SK-N-DZ (cell line): ENCODE measurements at places on chromosomes 6 and 20.

GRCh38 chr6:56637640-56638039 is 5.0 kb downstream of the DST start:
- peak; percentile 65 for DNase-seq

DNA sequence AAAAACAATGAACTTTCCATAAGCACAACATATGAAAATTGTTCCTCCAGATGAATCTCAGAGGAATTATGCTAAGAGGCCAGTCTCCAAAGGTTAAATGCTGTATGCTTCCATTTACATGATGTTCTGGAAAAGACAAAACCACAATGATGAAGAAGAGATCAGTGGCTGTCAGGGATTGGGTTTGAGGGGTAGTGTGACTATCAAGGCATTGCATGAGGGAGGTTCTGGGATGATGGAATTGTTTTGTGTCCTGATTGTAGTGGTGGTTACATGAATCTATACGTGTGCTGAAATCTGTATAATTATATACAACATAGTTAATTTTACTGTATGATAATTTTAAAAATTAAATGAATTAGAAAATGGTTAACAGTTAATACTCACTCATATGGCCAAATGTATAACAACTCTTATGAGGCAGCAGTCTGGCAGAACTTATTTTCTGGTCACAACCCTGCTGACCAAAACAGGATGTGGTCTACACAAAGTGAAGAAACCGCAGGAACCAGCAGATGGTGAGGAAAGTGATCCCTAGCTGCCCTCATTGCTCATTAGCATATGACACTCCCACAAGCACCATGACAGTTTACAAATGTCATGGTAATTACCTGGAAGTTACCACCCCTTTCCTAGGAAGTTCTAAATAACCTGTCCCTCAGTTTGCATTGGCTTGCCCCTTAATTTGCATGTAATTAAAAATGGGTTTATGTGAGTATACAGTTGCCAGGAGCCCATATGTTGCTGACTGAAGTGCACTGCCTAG is 31.9 kb downstream of the NSFL1C start:
- no peak for DNase-seq

GRCh38 chr6:25973923-25974555 is 11.4 kb downstream of the TRIM38 start:
- no peak for DNase-seq

GRCh38 chr6:137754866-137755265 is 112.2 kb upstream of the TNFAIP3 start:
- no peak for DNase-seq

GRCh38 chr20:36173451-36173933 is 19.0 kb downstream of the EPB41L1 start:
- peak; percentile 92 for DNase-seq

- DNase-seq = no peak
Measured at GRCh38 chr6:17871836-17872235, 115.6 kb downstream of the KIF13A start.
